Skin of body (tissue), 3 donors: ENCODE measurements at places on chromosomes 1 and 21. TPM values are rescaled to one million over a fixed set of nuclear protein-coding genes. Genes with fewer than 3 reads are reported as not detected.

- DNase-seq: no peak
These were observed 88.6 kb upstream of the HNRNPU start for GRCh38 chr1:244952940-244953339.

DEGS1 gene
- 170 TPM for total RNA-seq

NBPF10 gene
- total RNA-seq: 4.1 TPM

- DNase-seq: no peak
These were observed 32.0 kb downstream of the DNAJC6 start for GRCh38 chr1:65341381-65341780.

TMEM63A gene
- 43.8 TPM for total RNA-seq

- no peak for DNase-seq
These were observed 68.0 kb downstream of the LMX1A start for GRCh38 chr1:165288350-165289120.

DNA sequence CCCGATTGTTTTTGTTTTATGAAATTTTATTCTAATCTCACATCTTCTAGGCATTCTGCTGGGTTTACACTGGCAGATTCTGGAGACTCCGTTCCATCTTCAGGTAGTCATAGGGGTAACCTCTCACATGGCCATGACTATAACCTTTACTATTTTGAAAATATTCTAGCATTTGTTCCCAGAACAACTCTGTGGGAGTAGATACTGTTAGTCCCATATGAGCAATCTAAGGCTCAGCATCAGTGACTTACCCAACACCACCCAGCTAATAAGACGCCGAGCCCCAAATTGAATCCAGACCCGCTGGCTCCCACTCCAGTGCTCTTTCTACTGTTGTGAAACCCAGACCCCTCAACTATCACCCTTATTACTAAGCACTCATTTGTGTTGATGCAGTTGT is 9.8 kb downstream of the ADAMTS4 start:
- DNase-seq: no peak

DNA sequence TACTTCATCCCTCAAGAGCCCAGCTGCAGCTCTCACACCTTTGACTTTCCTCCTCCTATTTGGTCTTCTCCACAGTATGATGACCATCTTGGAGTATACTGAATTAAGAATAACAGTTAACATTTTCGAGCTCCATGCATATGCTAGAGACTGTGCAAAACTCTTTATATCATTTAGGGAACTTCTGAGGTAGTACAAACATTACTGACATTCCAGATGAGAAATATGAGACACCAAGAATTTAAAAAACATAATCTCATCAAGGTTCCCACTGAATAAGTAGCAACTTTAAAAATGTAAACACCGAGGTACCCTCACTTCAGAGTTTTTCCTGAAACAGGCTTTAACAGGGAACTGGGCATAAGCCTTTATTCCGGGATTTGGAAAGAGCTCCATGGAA is 22.7 kb downstream of the FMO3 start:
- DNase-seq: no peak

LRRC41 gene
- 48.4 TPM for total RNA-seq

INAVA gene
- 16.4 TPM for total RNA-seq

GRCh38 chr1:200938955-200939354 is 44.3 kb downstream of the INAVA start:
- no peak for DNase-seq

ATP1A2 gene
- 20.7 TPM for total RNA-seq

JAM2 gene
- total RNA-seq: 29.0 TPM

DNA sequence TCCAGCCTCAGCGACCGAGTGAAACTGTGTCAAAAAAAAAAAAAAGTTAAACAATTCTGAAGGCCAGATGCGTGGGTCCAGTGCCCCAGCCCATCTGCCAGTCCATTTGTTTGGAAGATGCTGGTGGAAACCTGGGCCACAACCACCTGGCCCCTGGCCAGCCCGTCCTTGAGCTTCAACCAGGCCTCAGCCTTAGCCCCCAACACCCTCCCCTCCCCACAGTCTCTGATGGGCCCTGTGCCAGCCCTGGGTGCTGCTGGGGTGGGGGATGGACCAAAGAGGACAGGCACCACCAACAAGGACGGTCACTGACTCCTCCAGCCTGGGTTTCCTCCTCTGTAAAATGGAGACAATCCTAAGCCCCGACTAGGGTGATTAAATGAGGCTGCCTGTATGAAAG is 19.6 kb upstream of the PLEKHG5 start:
- no peak for DNase-seq

DNA sequence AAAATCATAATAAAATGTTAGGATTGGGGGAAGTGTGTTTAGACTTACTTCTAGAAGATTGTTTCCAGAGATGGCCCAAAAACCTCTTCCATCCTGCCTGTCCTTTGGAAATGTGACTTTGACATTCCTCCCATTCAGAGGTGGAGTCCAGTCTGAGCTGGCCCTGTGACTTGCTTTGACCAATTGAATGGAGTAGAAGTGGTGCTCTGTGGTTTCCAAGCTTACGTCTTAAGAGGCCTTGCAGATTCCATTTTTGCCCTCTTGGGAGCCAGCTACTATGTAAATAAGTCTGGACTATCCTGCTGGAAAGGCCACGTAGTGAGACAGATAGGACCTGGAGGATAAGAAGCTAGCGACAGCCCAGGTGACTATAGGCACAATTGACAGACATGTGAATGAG is 1.3 kb upstream of the NT5C1A start:
- DNase-seq: no peak

DNA sequence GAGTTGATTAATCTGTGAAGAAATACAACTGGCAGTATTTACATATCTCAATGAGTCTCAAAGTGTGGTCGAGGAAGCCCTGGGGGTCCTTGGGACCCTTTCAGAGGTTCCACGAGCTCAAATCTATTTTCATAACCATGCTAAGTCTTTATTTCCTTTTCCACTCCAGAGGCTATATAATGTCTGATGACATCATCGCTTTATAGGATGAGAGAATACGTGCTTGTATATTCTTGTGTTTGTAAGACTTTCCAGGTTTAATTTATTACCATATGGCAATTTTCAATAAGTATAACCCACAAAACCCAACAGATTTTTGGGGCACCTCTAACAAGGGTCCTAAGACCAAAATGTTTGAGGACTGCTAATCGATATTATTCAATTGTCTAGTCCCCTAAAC is 1.4 kb upstream of the SLC19A2 start:
- DNase-seq: no peak

DNA sequence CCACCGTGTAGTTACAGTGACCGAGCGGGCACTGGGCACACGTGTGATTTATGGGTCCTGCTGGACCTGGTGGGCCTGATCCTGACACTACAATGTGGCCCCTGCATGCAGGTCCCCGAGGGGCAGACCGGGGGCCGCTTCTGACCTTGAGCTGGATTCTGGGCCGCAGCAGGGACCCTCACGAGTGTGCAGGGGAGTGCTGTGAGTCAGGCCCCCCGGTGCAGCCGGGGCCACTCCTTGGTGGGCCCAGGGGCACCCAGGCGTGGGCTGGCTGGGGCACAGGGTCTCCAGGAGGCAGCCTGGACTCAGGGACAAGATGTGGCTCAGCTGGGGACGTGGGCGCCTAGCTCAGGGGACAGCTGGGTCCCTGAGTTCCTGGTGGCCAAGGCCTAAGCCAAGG is 77.5 kb upstream of the TTC34 start:
- DNase-seq: no peak

- DNase-seq: no peak
These were observed 42.9 kb downstream of the CAPZB start for GRCh38 chr1:19442154-19443096.

SPRR2G gene
- total RNA-seq: 13.6 TPM

GRCh38 chr1:201695607-201696006 is 133.3 kb upstream of the IPO9 start:
- DNase-seq: no peak

DNA sequence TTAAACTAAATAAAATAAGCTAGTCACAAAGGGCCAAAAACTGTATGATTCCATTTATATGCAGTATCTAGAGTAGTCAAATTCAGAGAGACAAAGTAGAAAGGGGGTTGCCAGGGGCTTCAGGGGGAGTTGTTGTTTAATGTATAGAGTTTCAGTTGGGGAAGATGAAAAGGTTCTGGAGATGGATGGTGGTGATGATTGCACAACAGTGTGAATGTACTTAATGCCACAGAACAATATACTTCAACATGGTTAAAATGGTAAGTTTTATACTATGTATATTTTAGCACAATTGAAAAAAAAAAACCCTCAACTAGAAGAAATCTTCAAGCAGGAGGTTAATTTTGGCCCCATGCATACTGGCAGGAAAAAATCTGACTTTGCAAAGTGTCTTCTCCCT is 24.3 kb downstream of the VAV3 start:
- no peak for DNase-seq

RALGPS2 gene
- 34.8 TPM for total RNA-seq

GRCh38 chr1:110850627-110851026 is 22.3 kb upstream of the CD53 start:
- DNase-seq: no peak

GRCh38 chr1:57831624-57832023 is 407.8 kb upstream of the DAB1 start:
- DNase-seq: no peak

LHX8 gene
- total RNA-seq: not detected

DNA sequence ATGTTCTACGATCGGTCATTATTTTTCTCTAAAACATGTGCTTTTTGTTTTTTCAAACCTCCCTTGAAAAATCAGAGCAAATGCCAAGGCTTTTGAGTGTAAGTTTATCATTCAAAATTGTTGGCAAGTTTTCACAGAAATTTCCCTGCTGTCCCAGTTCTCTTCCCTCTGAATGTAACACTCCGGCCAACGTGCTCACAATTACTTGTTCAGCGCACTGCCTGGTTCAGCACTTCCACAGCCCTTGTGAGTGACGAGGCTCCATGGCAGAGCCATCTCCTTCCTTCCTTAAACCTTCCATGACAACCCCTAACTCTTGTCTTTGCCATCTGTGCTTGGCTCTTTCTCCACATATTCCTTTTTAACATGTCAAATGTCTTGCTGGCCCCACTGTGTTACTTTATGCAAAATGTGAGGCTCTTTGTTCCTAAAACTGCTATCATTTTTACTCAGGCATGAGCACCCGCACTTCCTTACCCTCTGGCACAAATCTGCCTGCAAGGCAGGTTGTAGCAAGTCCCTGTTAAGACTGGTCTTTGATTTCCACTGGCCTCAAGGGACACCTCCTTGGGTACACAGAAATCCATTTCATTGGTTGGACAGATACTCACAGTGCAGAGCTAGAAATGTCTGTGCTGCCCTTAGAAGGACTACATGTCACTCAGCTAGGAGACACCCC is 142.8 kb downstream of the HUNK start:
- peak; percentile 54 for DNase-seq

UBE2J2 gene
- 33.8 TPM for total RNA-seq

GRCh38 chr1:153345187-153346076 is 3.2 kb downstream of the PGLYRP4 start:
- no peak for DNase-seq

- no peak for DNase-seq
These were observed 25.4 kb upstream of the ALDH4A1 start for GRCh38 chr1:18927654-18928272.

GRCh38 chr1:119713039-119713748 is 1.5 kb downstream of the PHGDH start:
- DNase-seq: no peak

GRCh38 chr1:116546354-116546977 is 24.4 kb downstream of the CD58 start:
- DNase-seq: no peak

EVI5 gene
- total RNA-seq: 67.5 TPM

NPR1 gene
- total RNA-seq: 10.6 TPM

GRCh38 chr1:224054012-224054411 is 59.9 kb upstream of the FBXO28 start:
- DNase-seq: no peak

DNA sequence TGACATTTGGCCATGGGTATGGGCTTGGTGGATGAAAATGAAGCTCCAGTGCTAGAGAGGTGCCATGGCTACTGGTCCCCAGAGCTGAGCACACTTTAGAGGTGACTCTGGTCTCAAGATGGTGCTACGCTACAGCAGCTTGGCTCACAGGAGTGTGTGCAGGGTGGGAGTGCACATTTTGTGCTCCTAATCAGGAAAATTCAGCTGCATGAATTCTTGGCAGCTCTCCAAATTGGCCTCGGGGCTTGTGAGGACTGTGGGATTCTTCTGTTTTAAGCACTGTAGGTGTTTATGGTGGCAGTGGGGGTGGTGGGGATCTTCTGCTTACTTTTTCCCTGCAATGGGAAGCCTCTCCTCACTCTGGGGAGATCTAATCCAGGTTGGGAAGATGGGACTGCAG is 17.3 kb upstream of the TIPRL start:
- DNase-seq: no peak

BNIPL gene
- total RNA-seq: 37.0 TPM

DNASE2B gene
- not detected for total RNA-seq

DNA sequence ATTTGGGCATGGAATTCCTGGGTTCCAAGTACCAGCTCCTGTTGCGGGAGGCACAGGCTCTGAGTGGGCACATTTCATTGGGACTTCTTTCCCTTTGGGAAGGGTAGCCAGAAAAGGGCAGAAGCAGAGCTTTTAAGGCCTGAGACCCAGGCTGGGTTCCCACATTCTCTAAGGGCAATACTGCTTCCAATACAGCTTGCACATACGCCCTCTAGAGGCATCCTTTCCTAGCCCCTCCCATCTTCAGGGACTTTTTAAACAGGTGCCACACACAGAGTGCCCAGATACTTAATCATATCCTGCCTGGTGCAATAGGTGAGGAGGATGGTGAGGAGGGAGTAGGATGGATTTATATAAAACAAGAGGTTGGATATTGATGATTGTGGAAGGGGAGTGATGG is 5.7 kb downstream of the GPR88 start:
- DNase-seq: no peak

GRCh38 chr1:115692224-115692623 is 50.5 kb downstream of the VANGL1 start:
- no peak for DNase-seq

- DNase-seq: no peak
These were observed 46.6 kb downstream of the PLD5 start for GRCh38 chr1:242477944-242478343.

DNA sequence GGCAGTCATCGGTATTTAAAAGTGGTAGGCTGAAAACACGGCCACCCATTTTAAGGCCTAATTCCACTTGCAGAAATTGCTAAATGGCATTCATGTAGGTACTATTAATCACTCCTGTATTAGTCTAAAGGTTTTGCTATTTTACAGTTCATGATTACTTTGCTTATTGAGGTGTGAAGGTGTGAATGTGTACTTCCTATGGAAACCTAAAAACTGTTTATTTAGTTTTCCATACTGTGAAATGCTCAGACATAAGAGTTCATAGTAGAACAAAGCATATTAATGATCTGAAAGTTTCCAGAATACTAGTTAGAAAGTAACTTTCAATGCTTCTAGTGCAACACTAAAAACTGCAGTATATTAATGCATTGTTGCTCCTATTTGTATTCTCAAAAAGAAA is 69.8 kb downstream of the ITGB3BP start:
- DNase-seq: no peak

- DNase-seq: no peak
These were observed 16.5 kb downstream of the TBX19 start for GRCh38 chr1:168297019-168297730.

DNA sequence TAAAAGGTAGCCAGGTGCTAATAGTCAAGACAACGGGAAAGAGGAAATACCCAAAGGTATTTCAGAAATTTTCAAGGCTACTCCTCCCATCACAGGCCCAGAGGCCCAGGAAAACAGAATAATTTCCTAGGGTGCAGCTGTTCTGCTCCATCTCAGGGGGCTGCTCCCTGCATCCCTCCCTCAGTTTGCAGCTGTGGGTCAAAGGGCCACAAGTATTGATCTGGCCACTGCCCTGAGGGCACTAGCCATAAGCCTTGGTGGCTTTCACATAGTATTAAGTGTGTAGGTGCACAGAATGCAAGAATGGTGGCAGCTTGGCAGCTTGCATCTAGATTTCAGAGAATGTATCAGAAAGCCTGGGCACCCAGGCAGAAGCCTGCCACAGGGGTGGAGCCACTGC is 179.5 kb downstream of the TTLL7 start:
- no peak for DNase-seq

FABP3 gene
- 36.1 TPM for total RNA-seq
